ENCODE measurements at places on chromosomes 1 and 21.

GRCh38 chr1:22773981-22774832, 63.6 kb downstream of the EPHB2 start:
- DNase-seq: no peak

DNA sequence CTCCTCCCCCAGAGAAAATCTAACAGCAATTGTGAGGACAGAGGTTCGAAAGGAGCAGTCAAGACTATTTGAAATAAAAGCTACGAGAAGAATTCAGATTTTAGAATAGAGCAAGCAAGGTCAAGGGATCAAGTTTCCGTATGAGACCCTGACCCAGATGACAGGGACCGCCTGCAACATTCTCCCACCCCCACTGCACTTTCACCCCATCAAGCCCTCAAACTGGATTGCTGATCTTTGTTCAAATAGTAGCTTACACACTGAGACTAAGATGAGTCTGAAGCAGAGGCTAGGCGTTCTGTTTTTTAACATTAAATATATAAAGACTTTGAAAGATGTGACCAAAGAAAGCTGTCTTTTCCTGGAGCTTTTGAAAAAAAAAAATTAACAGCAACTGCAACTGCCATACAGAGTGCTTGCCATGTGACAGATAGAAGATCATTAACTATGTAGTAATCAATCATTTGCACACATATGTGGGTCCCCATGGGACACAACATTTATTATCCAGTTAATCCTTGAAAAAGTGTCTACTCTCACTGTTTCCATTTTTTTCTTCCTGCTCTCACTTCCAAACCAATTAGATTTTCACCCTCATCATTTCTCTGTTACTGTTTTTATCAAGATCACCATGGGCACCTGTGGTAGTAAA, 120.0 kb downstream of the GRIK1 start:
- DNase-seq: no peak

DNA sequence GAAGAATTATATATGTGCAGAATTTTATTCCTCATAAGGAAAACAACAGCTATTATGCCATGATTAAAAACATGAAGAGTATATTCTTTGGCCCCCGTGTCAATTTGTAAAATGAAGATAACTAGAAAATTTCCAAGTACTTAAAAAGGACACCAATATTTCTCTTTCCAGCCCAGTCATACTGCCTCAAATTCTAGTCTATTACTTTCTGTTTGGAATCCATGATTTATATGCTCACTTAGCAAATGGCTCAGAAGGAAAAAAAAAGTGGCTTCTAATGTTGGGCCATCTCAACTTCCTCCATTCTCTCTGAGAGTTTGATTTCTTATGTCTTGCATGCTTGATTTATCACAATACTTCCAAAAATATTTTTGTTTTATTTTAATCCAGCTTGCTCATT, 1431.1 kb downstream of the AMY1C start:
- DNase-seq: no peak

GRCh38 chr1:6577831-6578525, 1.8 kb upstream of the ZBTB48 start:
- DNase-seq: no peak

GRCh38 chr1:61053712-61054600, 28.4 kb upstream of the NFIA start:
- no peak for DNase-seq

DNA sequence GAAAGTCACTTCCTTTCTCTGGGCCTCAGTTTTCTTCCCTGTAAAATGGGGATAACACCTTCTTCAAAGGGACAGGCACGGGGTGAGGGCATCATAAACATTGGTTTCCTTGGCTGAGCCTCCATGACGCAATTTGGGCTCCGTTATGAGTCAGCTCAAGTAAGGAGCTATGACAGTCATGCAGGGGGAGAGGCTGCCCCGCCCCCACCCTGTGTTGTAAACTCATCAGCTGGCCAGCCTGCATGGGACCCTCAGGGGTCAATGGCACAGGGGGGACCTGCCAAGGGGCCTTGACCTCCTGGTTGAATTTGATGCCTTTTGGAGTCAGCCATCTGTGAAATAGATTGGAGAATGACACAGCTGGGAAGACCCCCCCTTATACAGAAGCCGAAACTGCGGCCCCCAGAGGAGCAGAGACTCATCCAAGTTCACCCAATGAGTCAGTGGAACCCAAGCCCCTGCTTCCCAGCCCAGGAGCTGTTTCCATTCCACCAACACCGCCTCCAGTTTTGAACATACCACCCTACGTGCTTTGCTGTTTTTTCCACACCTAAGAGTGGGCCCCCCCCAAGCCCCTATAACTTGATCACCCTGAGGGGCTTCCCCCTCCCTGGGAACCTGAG, 36.8 kb upstream of the RUNX3 start:
- no peak for DNase-seq

- no peak for DNase-seq
Observed at GRCh38 chr1:48089356-48089891, 92.2 kb upstream of the TRABD2B start.

GRCh38 chr1:97986041-97987005, 65.5 kb upstream of the DPYD start:
- DNase-seq: no peak

GRCh38 chr21:46066591-46067331, 31.2 kb upstream of the COL6A2 start:
- DNase-seq: no peak

DNA sequence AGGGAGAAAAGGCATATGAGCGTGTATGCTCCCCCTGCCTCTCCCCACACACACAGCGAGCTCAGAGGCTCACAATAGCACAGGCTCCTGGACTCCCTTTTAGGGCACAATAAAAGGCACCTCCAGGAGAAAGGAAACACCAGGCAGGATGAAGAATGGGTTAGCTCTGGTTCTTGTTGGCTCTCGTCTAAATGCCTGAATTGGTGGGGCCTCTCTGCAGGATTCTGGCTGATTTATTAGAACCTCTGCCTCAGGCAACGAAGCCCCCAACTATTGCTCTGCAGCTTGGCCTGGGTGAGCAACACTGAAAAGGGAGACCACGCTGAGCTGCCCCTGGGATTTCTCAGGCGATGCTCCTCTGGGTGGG, 590.9 kb upstream of the PLXNA2 start:
- no peak for DNase-seq

DNA sequence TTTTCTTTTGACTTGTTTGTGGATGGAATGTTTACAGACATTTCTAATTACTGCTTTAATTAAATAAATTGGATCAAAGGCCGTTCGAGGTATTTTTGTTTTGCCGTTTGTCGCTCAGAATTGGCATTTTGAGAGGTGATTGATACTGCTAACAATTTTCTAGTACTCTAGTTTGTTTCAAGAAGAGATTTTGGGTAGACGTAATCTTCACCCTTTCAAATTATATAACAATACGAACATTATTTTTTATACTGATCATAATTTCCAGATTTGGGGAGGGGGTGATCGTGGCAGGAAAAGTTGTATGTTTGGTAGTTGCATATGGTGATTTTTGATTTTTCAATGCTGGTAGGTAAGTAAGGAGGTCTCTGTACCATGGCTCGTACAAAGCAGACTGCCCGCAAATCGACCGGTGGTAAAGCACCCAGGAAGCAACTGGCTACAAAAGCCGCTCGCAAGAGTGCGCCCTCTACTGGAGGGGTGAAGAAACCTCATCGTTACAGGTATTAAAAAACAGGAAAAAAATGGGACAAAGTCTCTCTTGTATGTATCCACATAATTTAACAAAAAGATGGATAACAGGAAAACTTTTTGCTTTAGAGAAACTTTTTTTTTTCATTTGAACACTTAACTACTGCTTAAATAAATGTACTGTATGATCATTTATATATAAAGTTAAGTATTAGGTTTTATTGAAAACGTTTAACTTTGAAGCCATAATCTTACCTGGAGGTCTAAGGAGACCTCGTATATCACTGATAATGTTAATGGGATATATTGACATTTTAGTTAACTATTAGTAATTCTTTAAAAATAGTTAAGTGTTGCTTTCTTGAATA, 1.7 kb downstream of the H3-3A start:
- DNase-seq: no peak

DNA sequence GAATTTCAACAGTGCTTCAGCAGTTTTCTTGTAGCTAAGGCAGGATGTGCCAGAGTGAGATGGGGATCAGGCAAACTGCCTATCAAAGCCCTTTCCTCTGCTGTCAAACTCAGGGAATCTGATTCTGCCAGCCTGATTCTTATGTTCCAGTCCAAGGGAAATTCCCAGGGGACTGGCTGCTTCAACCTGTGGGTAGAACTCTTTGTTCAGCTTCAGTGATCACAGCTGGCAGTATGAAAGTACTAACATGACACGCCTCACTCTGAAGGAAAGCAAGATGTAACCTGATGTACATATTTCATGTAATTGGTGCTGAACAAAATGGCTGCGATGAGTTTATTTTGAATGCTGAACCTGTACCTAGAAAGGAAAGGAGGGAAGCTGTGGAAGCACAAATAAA, 40.1 kb upstream of the SLC5A9 start:
- DNase-seq: no peak

DNA sequence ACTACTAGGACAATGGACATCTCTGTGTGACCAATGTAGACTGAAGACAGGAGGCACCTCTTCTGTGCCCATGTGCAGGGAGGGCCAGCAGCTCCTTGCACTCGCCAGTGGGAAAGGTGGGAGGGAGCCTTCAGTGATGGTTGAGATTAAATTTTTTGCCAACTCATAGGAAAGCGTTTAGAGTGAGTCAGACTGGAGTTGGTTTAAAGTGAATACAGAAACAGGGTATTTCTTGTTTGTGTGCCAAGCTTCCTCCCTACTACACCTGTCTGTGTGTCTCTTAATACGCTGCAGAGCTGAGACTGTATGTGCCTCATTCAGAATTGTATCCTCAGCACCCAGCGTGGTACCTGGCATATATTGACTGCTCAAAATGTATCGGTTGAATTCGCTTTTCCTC, 13.5 kb upstream of the COL16A1 start:
- DNase-seq: no peak

- no peak for DNase-seq
Observed at GRCh38 chr1:53108646-53109580, 33.5 kb downstream of the SLC1A7 start.

- DNase-seq: no peak
Observed at GRCh38 chr1:221169447-221169889, 290.2 kb downstream of the HLX start.

GRCh38 chr1:17546946-17547670, 7.6 kb downstream of the ARHGEF10L start:
- no peak for DNase-seq
